ENCODE measurements at places on chromosomes 3 and 15. TPM values are rescaled to one million over a fixed set of nuclear protein-coding genes. Genes with fewer than 3 reads are reported as not detected.

The TTLL13 gene
- total RNA-seq, result not detected

The ATP6V1A gene
- 122 TPM for total RNA-seq

The GNAI2 gene
- total RNA-seq, result 67.4 TPM

The TSC22D2 gene
- 2.3 TPM for total RNA-seq

The CTSH gene
- 74.3 TPM for total RNA-seq

The SST gene
- not detected for total RNA-seq

The TIGIT gene
- total RNA-seq, result not detected

The TMEM207 gene
- not detected for total RNA-seq

The HCLS1 gene
- not detected for total RNA-seq

The SUCNR1 gene
- total RNA-seq, result 0.03 TPM

The PLCH1 gene
- 12.8 TPM for total RNA-seq

The C3orf20 gene
- total RNA-seq, result not detected

The UBR1 gene
- total RNA-seq, result 18.8 TPM

The EPHB3 gene
- total RNA-seq, result 3.9 TPM

The BDH1 gene
- total RNA-seq, result 0.31 TPM

The TMC3 gene
- total RNA-seq, result not detected

The SMAD6 gene
- total RNA-seq, result 84.0 TPM

The CASR gene
- not detected for total RNA-seq

The RIOX2 gene
- total RNA-seq, result 32.3 TPM

The ENTPD3 gene
- not detected for total RNA-seq

The ACP3 gene
- total RNA-seq, result not detected

The GOLGA8G gene
- not detected for total RNA-seq

The ACOX2 gene
- 25.4 TPM for total RNA-seq

The POPDC2 gene
- 0.06 TPM for total RNA-seq

The CX3CR1 gene
- total RNA-seq, result not detected

The GNAT1 gene
- not detected for total RNA-seq

The NR2E3 gene
- total RNA-seq, result not detected

The RBP2 gene
- not detected for total RNA-seq

The FANCD2 gene
- total RNA-seq, result 43.1 TPM

The BFSP2 gene
- total RNA-seq, result not detected

The ZDHHC19 gene
- not detected for total RNA-seq

The CHRFAM7A gene
- 0.74 TPM for total RNA-seq

The OSTN gene
- not detected for total RNA-seq

The ZIC1 gene
- not detected for total RNA-seq

The NOX5 gene
- total RNA-seq, result not detected

The HESX1 gene
- total RNA-seq, result 3.6 TPM

The GUCA1C gene
- not detected for total RNA-seq

The TICRR gene
- total RNA-seq, result 3.4 TPM

The TRH gene
- total RNA-seq, result not detected

The P2RY1 gene
- total RNA-seq, result not detected

The SERINC4 gene
- not detected for total RNA-seq

The C3orf85 gene
- not detected for total RNA-seq

The OSBPL10 gene
- total RNA-seq, result 75.8 TPM

The PROS1 gene
- 13.7 TPM for total RNA-seq

The HHLA2 gene
- not detected for total RNA-seq

The CSPG4 gene
- 32.3 TPM for total RNA-seq
